ENCODE measurements at places on chromosomes 6 and 20.
A peak's percentile ranks its signal among the peaks of the same experiment; 100 is the strongest.

- no peaks in the 10 kb centered on the region for H3K36me3 ChIP-seq
- DNase-seq: peak; percentile 70
- H3K4me3 ChIP-seq: no peak overlapping the region
- no peaks in the 10 kb centered on the region for H3K4me1 ChIP-seq
Observed at GRCh38 chr6:111642463-111643158, 36.9 kb upstream of the TRAF3IP2 start.

- H3K27ac ChIP-seq: no peak overlapping the region
- peaks cover 27% of the 10 kb centered on the region for H3K27me3 ChIP-seq
- peak; percentile 71 for DNase-seq
- no peaks in the 10 kb centered on the region for H3K4me1 ChIP-seq
Observed at GRCh38 chr20:45097485-45098102, 3.3 kb downstream of the KCNS1 start.

DNA sequence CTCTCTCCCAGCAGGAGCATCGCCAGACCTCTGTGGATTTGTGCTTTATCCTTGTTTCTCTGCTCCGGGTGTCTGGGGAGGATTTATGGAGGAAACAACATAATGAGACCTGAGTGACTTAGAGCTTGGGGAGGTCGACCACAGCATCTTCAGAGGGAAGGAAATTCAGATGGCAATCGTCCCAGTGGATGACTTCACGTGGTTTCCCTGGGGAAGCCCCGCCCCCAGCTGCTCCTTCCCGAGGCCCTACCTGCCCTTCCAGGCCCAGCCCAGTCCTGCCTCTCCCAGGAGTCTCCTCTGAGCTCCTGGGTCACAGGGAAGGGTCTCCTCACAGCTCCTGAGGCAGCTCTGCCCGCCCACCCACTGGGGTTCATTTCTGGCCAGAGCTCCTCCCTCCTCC lies 430.3 kb upstream of the SULF2 start:
- H3K4me1 ChIP-seq: no peaks in the 10 kb centered on the region
- H3K36me3 ChIP-seq: no peaks in the 10 kb centered on the region
- H3K27me3 ChIP-seq: no peaks in the 10 kb centered on the region
- no peak for DNase-seq
- no peak overlapping the region for H3K27ac ChIP-seq

- no peaks in the 10 kb centered on the region for H3K27me3 ChIP-seq
- DNase-seq: no peak
- H3K4me1 ChIP-seq: no peaks in the 10 kb centered on the region
- H3K27ac ChIP-seq: no peak overlapping the region
Observed at GRCh38 chr20:15556869-15557268, 1016.4 kb downstream of the KIF16B start.

DNA sequence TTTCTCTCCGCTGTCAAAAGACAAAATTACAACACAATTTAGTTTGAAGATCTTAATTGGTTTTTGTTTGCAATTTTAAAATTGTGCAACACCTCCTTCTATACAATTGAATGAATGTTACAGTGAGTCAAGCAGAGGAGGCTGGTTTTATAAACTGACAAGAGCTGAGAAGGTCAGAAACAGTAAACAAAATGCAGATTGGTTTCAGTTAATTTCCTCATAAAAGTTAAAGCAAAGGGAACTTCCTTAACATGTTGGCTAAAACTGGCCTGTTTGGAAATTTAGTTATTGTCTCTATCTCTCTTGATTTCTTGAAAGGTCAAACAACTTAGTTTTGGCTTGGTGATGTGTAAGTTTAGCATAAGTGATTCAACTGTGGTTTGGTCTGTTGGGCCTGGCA lies 22.2 kb downstream of the KHDC1L start:
- H3K4me3 ChIP-seq: no peak overlapping the region
- no peaks in the 10 kb centered on the region for H3K27me3 ChIP-seq
- H3K36me3 ChIP-seq: no peaks in the 10 kb centered on the region
- DNase-seq: no peak
- H3K27ac ChIP-seq: no peak overlapping the region
- H3K4me1 ChIP-seq: no peaks in the 10 kb centered on the region

- peaks cover 4% of the 10 kb centered on the region for H3K4me1 ChIP-seq
- H3K27ac ChIP-seq: peak overlapping the region; percentile 92
- no peaks in the 10 kb centered on the region for H3K36me3 ChIP-seq
- no peak for DNase-seq
- no peaks in the 10 kb centered on the region for H3K27me3 ChIP-seq
Observed at GRCh38 chr6:73579851-73580246, 59.0 kb upstream of the EEF1A1 start.

DNA sequence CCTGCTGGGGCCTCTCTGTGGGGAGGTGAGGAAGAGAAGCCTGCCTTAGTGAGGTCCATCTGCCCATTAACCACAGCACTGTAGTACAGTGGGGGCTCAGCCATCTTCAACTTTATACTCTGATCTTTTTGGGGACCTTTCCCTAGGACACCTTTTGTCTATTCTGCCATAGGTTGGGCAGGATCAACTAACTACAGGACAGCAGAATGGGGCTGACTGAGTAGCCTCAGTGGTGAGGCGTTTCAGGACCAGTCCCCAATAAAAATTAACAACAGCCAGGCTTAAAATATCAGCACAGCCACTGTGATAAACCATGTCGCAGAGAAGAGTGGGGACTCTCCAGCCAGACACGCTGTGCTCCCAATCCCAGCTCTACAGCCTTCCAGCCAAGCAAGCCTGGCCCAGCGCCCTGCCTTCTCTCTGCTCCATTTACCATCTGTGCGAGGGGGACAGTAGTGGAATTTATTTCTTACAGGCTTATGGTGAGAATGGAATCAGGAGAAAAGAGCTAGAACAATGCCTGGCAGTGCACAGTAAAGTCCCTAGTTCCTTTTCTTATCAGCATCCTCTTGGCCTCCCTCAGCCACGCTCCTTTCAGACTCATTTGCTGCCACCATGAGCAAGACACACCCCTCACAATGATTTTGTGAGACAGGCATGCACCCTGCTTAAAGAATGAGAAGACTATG lies 75.5 kb downstream of the SLC22A23 start:
- H3K27me3 ChIP-seq: no peaks in the 10 kb centered on the region
- H3K4me1 ChIP-seq: no peaks in the 10 kb centered on the region
- no peak overlapping the region for H3K4me3 ChIP-seq
- H3K27ac ChIP-seq: no peak overlapping the region
- DNase-seq: no peak
- H3K36me3 ChIP-seq: no peaks in the 10 kb centered on the region

GRCh38 chr6:134317471-134318131 lies at the start of gene SGK1:
TSS of gene SGK1 (minus strand) at chr6:134318112. CDS start at chr6:134317460, 652 bp downstream.
- DNase-seq: peak; percentile 49
- H3K4me3 ChIP-seq: peak within 1 kb of the TSS; percentile 54
- peaks cover 3% of the 10 kb centered on the region for H3K4me1 ChIP-seq
- H3K36me3 ChIP-seq: no peaks in the 10 kb centered on the region

DNA sequence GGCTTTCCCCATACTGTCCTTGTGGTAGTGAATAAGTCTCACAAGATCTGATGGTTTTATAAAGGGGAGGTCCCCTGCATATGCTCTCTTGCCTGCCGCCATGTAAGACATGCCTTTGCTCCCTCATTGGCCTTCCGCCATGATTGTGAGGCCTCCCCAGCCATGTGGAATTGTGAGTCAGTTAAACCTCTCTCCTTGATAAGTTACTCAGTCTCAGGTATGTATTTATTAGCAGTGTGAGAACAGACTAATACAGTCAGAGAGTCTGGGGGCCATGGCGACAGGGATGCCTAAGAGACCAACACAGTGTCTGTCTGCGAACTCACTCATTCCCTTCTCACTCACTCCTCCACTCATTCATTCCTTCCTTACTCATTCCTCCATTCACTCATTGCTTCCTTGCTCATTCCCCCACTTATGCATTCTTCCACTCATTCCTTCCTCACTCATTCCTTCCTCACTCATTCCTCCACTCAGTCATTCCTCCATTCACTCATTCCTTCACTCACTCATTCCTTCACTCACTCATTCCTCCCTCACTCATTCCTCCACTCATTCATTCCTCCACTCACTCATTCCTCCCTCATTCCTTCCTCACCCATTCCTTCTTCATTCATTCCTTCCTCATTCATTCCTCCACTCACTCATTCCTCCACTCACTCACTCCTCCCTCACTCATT lies 137.5 kb upstream of the AGPAT4 start:
- no peaks in the 10 kb centered on the region for H3K36me3 ChIP-seq
- peaks cover 7% of the 10 kb centered on the region for H3K4me1 ChIP-seq
- no peak for DNase-seq
- H3K27ac ChIP-seq: no peak overlapping the region
- no peaks in the 10 kb centered on the region for H3K27me3 ChIP-seq

DNA sequence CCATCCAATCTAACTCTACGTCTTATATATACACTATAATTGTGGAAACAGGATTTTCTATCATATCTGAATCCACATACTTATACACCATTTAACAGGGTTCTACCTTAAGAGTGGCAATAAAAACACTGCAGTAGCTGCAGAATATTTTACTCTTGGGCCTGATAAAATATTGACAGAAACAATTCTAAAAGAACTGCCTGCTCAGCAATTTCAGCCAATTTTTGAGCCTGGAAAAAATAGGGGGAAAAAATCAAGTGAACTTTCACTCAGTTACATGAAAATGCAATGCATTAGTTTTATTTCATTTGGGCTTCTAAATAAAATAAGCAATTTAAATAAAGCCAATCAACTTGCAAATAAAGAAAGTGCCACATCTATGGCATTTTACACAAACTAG lies 246.5 kb upstream of the RUNX2 start:
- no peak overlapping the region for H3K4me3 ChIP-seq
- H3K4me1 ChIP-seq: no peaks in the 10 kb centered on the region
- H3K27me3 ChIP-seq: no peaks in the 10 kb centered on the region
- no peak for DNase-seq

DNA sequence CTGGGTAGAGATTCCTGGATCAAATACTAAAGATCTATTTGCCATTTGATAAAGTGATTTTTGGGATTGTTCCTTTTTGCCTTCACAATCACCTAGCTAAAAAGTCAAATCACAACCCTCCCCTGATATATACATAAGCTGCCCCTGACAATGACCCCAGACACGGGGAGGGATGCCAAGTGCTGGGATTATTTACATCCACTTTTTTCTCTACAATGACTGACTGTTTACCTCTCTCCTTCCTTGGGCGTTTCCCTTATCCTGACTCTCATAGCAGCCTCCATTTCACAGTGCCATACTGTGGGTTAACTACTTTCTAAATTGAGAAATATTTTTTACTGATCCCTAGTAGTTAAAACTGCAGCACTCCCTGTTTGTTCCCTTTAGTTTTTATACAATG lies 150.8 kb upstream of the TMEM170B start:
- H3K36me3 ChIP-seq: no peaks in the 10 kb centered on the region
- H3K27me3 ChIP-seq: no peaks in the 10 kb centered on the region
- H3K27ac ChIP-seq: no peak overlapping the region

DNA sequence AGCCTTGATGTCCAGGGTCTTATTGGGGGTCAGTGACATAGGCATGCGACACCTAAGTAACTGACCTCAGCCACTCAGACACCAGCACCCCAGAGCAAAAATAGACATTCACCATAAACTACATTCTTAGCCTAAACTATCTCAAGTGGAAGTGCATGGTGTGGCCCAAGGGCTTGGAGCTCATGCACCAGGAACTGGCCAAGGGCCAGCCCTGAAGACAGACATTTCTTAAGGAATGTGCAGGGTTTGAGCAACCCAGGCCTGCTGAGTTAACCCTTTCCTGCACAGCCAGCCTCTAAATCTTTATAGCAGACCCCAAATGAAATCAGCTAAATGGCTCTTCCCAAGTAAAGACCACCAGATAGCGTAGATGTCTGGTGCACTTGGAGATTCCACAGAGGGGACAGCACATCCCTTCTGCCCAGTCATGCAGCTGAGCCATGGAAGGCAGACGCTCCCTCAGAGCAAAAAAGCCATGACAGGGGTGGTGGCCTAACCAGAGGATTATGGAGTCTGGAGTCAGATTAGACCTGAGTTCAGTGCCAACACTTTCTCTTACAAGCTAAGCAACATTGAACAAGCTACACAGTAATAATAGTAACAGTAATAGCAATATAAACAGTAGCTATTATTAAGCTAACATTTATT lies 222.6 kb downstream of the ZMYND8 start:
- no peak overlapping the region for H3K4me3 ChIP-seq
- no peak overlapping the region for H3K27ac ChIP-seq
- H3K27me3 ChIP-seq: no peaks in the 10 kb centered on the region
- no peaks in the 10 kb centered on the region for H3K4me1 ChIP-seq
- DNase-seq: no peak

DNA sequence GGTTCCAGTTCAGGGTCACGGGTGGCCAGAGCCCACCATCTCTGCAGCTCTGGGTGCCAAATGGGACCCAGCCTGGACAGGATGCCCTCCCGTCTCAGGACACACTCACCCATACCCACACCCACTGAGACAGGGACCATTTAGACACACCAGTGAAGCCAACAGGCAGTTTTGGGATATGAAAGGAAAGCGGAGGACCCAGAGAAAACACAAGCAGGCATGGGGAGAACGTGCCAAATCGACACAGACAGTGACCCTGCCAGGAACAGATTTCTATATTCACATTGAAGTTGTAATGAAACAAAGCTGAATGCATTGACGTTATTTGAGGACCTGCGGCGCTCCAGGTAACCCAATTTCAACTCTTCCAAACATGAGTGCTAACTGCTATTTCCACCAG lies 164.5 kb downstream of the DOK5 start:
- H3K36me3 ChIP-seq: no peaks in the 10 kb centered on the region
- DNase-seq: no peak
- H3K4me1 ChIP-seq: no peaks in the 10 kb centered on the region
- no peaks in the 10 kb centered on the region for H3K27me3 ChIP-seq
- no peak overlapping the region for H3K27ac ChIP-seq

- no peak overlapping the region for H3K4me3 ChIP-seq
- H3K27ac ChIP-seq: no peak overlapping the region
- H3K27me3 ChIP-seq: no peaks in the 10 kb centered on the region
- DNase-seq: no peak
- H3K36me3 ChIP-seq: no peaks in the 10 kb centered on the region
Observed at GRCh38 chr6:108961985-108962384, 113.8 kb downstream of the ARMC2 start.

GRCh38 chr20:57265997-57266290 lies 497 bp downstream of the BMP7 start:
- peak; percentile 48 for DNase-seq
- no peaks in the 10 kb centered on the region for H3K27me3 ChIP-seq
- no peak overlapping the region for H3K4me3 ChIP-seq
- no peaks in the 10 kb centered on the region for H3K36me3 ChIP-seq
- H3K4me1 ChIP-seq: no peaks in the 10 kb centered on the region

GRCh38 chr6:168607272-168608112 lies 166.5 kb downstream of the SMOC2 start:
- no peak overlapping the region for H3K27ac ChIP-seq
- no peaks in the 10 kb centered on the region for H3K27me3 ChIP-seq
- H3K4me1 ChIP-seq: peaks cover 3% of the 10 kb centered on the region
- no peaks in the 10 kb centered on the region for H3K36me3 ChIP-seq

All from kidney (tissue), 22 donors.